Daoy (cell line): ENCODE measurements at places on chromosomes 6 and 20. TPM values are rescaled to one million over a fixed set of nuclear protein-coding genes. Genes with fewer than 3 reads are reported as not detected.

The RHAG gene
- not detected in 2 replicates for total RNA-seq

The SAPCD1 gene
- 0.27 and 1.6 TPM in 2 replicates for total RNA-seq

The BFSP1 gene
- 0.42 and 4.2 TPM in 2 replicates for total RNA-seq

The PRSS16 gene
- total RNA-seq = 4.3 and 8.2 TPM in 2 replicates

The LTA gene
- total RNA-seq = 0.11 TPM in 1 of 2 replicates, not detected in the other

The TDRD6 gene
- total RNA-seq = not detected in 2 replicates

The OR2B6 gene
- 1.1 TPM in 1 of 2 replicates, not detected in the other for total RNA-seq

The FAM217A gene
- not detected in 2 replicates for total RNA-seq

The CNKSR3 gene
- 13.0 and 14.9 TPM in 2 replicates for total RNA-seq

The DIDO1 gene
- total RNA-seq = 20.6 and 21.4 TPM in 2 replicates

The RGS17 gene
- 8.3 and 8.7 TPM in 2 replicates for total RNA-seq

DNA sequence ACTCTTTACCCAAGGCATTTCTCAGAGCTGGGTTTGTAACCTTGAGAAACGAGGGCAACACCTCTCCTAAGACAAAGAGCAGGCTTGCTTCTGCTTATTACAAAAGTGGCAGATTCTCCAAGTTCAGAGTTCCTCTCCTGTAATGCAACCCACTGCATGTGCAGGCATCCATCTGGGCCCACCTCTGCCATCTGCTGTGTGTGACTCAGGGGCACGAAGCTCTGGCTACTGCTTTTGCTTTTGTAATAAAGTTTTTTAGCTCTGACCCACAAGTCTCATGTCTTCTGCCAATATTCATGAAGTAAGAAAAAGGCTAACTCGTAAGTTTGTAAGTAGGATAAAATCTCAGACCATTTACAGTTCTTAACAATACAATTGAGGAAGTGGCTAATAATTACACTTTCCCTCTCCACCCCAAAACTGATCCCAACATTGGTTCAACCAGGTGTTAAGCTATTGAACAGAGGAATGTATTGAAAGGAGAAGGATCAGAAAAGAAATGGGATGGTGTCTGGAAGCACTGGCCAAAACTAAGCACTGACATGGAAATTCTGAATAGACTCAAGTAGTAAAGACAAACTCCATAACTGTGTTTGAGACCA lies 51.7 kb upstream of the SMLR1 start:
- DNase-seq = no peak

DNA sequence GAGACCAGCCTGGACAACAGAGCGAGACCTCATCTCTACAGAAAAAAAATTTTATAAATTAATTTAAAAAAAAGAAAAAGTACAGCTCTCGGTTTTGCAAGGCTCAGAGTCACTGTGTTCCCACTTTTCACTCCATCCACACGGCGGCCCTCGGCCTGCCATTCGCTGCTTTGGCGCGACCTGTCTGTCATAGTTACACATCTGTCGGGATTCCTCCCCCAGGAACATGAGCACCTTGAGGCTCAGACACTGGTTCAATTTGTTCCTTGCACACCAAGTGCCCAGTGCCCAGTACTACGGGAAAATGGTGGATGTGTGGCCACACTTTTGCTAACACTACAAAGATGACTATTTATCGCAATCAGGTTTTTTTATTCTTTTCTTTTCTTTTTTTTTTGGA lies 8.4 kb downstream of the CTSZ start:
- no peak for DNase-seq

DNA sequence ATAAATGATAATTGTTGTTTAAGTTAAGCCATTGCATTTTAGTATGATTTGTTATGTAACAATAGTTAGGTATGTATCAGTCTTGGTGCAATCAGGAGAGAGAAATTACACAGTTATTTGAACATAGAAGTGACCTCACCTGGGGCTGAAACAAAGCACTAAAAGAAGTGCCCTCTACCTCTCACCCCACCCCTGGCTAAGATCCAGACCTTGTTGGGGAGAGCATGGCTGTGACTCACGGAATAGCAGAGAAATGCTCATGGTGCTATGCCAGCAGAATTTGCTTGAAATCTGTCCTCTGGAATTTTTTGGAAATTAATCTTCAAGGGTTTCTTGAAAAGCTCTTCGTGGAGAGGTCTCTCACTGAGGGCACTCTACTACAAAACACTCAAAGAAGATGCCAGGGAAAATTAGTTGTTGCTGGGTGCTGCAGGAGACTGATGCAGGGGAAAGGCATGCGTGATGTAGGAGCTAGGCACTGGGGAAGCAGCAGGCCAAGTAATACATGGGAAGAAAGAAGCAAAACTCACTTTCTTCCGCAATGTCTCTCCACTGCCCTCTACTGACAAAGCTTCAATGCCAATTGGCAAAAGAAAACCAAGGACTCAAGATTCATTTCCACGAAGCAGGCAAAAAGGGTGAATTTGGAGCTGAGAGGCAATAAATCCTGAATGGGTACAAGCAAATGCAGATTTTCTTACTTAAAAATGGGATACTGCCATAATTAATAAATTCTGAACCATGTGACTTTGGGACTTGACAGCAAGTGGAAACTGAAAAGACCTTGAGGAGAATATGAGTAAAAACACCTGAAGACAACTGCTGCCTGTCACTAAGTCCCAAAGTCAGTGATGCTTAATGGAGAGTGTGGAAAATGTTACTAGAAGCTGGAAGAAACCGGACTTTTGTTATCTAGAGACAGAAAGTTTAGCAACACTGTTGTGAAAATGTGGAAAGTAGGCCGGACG lies 136.3 kb upstream of the ZNF184 start:
- peak; percentile 84 for DNase-seq

DNA sequence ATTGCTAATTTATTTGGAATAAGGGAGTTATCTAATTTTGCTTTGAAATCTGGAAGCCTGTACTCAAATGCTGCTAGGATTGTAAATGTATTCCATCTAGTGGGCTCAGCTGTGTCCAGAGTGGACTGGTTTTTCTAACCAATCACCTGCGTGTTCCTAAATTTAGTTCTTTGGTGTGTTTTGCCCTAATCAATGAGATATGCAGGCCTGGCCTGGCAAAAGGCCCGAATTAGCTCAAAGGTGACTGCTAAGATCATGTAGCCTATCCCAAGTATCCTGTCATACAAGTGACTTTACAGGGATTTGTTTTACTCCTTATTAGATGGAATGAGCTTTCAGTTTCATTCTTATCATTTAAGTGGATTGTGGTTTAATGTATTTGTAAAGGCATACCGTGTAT lies 51.3 kb upstream of the ARMC2 start:
- no peak for DNase-seq

DNA sequence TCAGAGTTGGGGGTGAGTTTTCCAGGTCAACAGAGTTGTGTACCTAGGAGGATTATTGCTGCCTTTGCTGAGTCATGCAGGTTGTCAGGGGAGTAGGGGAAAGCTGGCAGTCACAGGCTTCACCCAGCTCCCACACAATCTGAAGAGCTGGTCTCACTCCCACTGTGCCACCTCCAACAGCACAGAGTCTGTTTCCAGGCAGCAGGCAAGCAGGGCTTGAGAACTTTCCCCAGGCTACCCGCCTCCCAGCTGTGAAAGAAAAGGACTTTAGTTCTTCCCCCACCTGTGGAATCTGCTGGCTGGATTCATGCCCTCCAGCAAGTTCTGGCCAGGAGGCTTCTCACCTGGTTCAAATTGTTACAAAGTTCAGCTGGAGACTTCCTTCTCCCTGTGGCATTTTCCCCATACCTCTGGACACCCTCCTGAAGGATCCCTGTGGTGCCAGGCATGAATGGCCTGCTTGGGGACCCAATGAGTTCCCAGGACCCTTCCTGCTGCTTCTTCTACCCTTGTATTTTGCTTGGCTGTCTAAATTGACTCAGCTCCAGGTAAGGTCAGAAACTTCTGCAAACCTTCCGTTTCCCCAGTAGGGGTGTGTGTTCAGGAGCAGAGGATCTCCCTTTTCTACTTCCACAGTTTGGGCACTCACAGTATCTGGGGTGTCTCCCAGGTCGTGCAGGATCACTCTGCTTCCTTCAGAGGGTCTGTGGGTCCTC lies 378.1 kb upstream of the MAN1A1 start:
- DNase-seq = no peak

- no peak for DNase-seq
Observed at GRCh38 chr6:109117346-109118035, 22.2 kb downstream of the CEP57L1 start.

DNA sequence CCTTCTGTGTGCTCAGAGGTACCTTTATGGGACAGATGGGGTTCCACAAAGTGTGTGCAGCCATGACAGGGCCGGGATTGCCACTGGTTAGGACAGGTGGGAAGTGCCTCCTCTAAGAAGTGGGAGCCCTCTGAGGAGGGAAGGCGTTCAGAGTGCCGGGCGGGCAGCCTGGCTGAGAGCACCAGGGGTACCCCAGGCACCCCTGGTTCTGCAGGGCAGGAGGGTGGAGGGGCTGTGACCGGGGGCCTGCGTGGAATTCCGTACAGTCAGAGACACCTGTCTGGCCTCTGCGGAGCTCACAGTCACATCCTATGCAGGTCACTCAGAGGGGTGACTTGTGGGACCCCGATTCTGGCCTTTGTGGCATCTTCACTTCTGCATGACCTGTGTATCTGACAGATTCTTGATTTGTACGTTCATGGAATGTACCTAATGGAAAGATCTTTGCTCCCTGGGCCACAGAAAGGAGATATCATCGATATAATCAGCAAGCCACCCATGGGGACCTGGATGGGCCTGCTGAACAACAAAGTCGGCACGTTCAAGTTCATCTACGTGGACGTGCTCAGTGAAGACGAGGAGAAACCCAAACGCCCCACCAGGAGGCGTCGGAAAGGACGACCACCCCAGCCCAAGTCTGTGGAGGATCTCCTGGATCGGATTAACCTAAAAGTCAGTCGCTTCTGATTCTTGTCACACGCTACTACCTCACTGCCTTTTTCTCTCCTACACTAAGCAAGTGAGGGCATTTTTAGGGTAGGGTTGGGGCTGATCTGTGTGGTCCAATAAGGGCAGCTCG lies 190.9 kb downstream of the SASH1 start:
- no peak for DNase-seq

GRCh38 chr6:148212366-148212765 lies 130.3 kb upstream of the SASH1 start:
- no peak for DNase-seq

DNA sequence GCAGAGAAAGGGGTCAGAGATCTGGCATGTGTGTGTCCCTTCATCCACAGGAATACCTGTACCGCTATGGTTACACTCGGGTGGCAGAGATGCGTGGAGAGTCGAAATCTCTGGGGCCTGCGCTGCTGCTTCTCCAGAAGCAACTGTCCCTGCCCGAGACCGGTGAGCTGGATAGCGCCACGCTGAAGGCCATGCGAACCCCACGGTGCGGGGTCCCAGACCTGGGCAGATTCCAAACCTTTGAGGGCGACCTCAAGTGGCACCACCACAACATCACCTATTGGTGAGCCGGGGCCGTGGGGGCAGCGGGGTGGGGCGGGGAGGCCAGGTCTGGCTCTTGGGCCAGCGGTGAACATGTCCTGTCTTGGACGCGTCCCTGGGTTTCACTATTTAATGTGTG lies 1.1 kb downstream of the MMP9 start:
- DNase-seq = no peak

GRCh38 chr6:26065952-26066380 lies 21.3 kb upstream of the HFE start:
- peak; percentile 84 for DNase-seq

- no peak for DNase-seq
Observed at GRCh38 chr6:148980234-148980633, 233.4 kb downstream of the UST start.

DNA sequence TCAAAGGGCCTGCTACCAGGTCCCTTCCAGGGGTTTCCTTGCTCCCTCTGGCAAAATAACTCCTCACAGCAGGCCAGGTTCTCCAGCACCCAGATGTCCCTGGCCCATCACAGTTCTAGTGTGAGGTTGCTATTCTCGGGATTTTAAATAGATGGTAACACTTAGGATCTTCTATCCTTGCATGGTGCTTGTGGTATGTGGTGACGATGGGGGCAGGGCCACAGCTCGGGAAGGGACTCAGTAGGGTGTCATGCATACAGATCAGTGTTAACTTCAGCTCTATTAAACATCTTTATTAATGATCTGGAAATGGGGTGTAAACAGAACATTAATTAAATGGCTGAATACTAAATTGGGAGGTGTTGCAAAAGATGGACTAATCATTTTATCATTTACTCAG lies 323.8 kb downstream of the QKI start:
- DNase-seq = no peak

DNA sequence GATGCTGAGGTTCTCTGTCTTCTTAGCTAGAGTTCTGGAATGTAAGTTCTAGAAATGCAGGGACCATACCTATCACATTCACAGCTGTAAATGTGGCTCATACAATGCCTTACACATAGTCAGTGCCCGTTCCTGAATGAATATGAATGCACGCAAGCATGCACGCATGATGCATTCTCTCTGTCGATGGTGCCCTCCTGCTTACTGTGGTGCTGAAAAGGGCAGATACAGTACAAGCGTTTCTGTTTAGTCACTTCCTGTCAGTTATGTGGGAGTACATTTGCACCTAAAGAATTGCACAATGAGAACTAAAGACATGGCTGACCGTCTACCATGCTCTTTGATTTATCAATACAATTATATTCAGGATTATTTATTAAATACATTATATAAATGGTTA lies 152.2 kb upstream of the SOX4 start:
- DNase-seq = peak; percentile 32

DNA sequence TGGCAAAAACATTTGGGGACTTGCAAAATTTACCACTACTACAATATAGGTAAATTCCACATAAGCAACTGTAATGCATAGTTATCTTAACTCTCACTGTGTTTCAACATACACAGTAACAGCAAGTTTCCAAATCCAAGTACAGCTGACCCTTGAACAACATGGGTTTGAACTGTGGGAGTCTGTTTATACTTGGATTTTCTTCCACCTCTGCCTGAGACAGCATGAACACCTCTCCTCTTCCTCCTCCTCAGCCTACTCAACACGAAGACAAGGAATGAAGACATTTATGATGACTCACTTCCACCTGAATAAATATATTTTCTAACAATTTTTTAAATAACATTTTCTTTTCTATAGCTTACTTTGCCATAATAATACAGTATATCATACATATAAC lies 25.6 kb downstream of the MAN1A1 start:
- no peak for DNase-seq

DNA sequence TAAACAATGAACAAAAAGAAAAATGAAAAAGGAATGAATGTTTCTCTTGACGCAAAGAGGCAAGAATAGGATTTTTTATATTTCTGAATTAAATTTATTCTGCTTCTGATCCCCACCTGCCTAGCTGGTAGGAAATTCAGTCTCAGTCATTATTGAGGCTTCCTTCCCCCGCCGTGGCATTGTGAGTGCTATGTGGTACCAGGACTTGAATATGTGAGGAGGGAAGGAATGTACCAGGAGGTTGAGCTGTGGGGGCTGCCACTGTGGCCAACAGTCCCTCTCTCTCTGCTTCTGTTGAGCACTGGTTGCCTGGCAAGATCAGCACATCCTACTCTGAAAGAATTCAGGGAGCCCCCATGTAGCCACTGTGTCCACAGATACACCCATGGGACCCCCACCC lies 368.1 kb upstream of the JARID2 start:
- no peak for DNase-seq

DNA sequence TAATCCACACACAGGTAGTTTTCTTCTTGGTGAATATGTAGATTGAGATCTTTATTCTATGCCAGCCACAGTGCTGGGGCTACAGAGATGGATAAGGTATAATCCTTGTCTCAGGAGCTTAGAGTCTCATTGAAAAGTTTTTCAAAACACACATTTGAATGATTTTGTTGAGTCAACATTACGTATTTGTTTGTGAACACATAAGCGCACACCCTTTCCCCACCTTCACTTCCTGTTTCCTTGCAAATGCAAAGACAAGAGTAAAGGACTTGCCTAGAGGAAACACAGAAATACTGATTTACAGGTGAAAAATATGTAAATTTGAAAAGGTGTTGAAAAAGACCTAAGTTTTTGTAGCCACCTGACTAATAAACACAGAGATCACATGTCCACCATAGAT lies 27.8 kb downstream of the VAPB start:
- no peak for DNase-seq
